ENCODE measurements at places on chromosomes 11 and 22.

DNA sequence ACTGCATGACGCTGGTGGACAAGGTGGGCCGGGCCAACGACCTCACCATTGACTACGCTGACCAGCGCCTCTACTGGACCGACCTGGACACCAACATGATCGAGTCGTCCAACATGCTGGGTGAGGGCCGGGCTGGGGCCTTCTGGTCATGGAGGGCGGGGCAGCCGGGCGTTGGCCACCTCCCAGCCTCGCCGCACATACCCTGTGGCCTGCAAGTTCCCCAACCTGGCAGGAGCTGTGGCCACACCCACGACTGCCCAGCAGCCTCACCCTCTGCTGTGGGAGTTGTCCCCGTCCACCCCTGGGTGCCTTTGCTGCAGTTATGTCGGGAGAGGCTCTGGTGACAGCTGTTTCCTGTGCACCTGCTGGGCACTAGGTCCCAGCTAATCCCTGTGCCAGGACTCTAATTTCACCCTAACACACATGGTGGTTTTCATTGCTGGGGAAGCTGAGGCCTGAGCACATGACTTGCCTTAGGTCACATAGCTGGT, 49.0 kb upstream of the PPP6R3 start:
- no peak for DNase-seq

GRCh38 chr22:28670161-28670560, 9.5 kb downstream of the TTC28 start:
- no peak for DNase-seq

GRCh38 chr22:17284888-17285287, 65.7 kb upstream of the ADA2 start:
- no peak for DNase-seq

DNA sequence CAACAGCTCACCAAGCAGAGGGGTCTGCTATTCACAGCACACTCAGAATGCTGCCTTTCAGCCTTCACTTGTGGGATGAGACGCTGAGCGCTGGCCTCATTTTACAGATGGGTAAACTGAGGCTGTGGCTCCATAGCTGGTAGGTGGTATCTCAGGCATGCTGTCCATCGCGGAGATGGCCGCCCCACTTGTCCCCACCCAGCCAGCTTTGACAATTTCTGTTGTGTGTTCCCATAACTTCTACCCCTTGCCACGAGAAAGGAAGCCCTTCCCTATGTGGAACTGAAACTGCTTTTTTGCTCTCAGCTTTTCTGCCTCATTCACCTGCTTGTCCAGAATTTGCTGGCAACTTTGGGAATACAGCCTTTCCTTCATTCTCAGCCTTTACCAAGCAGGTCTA, 36.1 kb upstream of the NNMT start:
- DNase-seq: no peak

DNA sequence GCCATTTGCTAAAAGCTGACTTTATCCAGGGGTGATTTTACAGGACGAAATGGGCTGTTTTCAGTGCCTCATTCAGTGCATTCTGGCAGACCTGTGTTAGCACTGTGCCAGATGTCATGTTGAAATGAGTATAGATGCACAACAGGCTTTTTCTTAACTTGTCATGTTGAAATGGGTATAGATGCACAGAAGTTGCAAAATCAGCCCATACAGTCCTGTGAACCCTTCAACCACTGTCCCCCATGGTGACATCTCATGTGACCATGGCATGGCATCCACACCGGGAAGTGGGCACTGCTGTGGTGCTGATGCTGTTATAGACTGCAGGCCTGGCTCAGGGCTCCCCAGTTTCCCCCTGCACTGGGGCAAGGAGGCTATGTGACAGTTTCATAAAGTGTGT, 2.5 kb downstream of the TALDO1 start:
- no peak for DNase-seq

- no peak for DNase-seq
Measured at GRCh38 chr11:71144736-71145135, 107.6 kb downstream of the SHANK2 start.

DNA sequence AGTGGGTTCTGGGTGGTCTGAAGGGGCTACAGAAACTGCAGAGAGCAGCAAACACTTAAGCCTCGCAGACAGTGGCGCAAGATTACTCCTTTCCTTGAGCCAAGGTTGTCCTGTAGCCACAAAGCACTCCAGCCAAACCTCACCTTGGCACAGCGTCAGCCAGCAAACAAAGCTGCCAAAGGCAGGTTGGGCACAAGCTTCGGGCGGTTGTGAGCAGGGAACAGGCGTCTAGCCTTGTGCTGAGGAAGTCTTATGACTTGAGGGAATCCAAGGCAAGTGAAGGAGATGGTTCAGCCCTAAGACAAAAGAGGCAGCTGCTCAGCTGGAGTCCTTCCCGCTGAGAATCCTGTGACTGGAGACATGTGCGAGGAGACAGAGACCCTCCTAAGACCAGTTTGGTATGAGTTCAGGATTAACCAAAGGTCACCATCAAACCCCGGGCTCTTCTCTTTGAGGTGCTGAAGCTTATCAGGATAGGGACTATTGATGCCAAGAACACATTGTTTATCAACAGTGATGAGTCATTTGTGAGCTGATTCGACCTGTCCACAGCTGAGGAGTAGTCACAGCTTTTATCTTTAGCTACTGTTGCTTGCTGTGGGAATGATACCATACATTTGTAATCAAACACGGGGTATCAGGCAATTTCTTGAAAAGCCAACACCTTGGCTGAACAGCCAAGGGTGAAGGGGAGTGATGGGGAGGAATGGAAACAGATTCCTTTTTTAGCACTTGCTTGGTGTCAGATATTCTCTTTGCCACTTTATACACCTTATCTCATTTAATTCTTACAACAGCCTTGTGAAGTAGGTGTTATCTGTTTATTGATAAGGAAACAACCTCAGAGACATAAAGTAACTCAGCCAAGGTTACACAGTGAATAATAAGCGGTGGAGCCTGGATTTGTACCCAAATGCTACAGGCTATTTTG, 4.6 kb downstream of the ADM start:
- DNase-seq: no peak

DNA sequence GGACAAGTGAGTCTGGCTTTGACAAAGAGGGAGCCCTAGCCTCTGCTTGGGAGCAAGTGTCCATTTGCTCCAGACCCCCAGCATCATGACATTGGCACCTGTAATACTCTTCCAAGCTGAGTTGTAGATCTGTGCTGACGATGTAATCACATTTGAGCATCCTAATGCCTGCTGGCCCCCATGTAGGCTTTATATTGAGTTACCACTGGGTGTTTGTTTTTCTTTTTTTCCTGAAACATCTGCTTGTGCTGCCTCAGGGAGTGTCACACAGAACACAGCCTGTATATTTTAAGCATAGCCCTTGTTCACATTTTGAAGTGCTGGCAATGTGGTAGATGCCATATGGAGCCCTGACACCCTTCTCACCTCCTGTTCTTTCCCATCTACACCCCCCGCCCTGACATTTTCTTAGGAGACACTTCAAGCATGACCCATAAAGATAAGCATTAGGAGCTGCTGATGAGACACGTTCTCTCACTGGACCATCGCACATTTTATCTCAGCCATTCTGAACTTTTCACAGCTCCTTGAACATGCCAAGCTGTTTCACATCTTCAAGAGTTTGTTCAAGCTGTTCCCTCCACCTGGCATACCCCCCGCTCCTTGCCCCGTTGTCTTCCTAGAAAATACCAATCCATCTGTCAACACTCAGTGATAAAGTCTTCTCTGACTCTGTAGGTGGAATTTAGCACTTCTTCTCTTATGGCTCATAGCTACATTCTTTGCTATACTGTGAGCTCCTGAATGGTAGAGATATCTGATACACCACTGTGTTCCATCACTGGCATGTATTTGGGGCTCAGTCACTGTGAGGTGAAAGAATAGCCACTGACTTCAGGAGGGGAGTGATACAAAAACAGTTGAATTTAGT, 128.7 kb downstream of the TRIM44 start:
- DNase-seq: no peak

DNA sequence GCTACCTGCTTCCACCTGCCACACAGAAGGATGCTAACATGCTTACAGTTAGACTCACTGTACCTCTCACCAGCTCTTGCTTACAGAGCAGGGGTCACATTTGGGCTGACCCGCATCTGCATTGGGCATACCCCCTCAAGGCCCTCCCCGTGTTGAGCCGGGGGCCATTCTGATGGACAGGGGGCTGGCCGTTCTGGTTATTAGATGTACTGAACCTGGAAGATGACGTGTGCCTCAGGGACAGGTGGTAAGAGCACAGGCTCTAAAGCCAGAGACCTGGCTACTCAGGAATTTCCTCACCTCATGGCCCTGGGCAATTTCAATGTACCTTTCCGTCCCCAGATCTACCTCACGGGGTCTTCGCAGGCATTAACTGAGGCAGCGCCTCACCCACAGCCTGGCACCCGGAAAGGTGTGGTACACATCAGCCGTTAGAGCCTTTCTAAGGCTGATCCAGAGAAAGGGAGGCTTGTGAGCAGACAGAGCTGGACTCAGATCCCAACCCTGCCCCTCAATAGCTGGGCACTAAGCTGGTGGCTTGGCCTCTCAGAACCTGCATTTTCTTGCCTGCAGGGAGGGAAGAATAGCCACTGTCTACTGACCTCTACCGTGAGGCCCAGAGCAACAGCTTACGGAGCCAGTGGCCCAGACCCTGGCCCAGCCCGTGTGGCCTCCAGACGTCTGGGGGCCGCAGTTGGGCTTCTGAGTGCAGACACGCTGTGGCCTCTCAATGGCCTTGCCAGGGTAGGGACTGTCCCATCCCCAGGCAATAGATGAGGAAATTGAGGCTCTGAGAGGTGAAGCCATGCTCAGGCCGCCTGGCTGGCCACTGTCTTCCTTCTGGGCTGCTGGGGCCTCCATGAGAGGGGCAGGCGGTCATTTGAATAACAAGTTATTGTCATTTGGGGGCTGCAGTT, 100.6 kb downstream of the MORC2 start:
- no peak for DNase-seq

Data from stimulated activated CD8-positive, alpha-beta memory T cell treated with anti-CD3 and anti-CD28 coated beads, Interleukin-7, amount 100 ng/mL, for 24 hours (primary cell).